ENCODE measurements at places on chromosomes 5 and 9.

DNA sequence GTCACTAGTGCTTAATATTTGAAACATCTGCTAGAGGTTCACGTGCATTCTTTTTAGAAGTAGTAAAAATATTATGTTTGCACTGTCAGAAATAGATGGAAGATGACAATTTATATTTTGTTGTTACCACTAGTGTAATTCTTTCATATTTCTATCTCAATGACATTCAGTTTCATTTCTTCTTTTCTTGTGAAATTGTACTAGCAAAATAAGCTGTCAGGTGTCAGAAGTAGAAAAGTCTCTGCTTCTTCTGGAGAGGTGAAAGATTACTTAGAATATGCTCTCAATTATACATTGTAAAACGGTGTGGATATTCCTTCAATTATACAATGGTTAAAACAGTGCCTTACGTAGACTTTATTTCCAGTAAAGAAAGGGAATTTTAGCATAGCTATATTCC lies 395.4 kb downstream of the CSNK1G3 start:
- DNase-seq, result no peak

GRCh38 chr9:126122901-126123616 lies 203.6 kb upstream of the MVB12B start:
- no peak for DNase-seq

GRCh38 chr5:73944581-73944980 lies 318.6 kb downstream of the ARHGEF28 start:
- DNase-seq, result no peak

- DNase-seq, result no peak
Measured at GRCh38 chr5:5335700-5336264, 86.7 kb upstream of the ICE1 start.

- DNase-seq, result peak; percentile 10
Measured at GRCh38 chr5:76547242-76547890, 75.8 kb downstream of the F2RL2 start.

DNA sequence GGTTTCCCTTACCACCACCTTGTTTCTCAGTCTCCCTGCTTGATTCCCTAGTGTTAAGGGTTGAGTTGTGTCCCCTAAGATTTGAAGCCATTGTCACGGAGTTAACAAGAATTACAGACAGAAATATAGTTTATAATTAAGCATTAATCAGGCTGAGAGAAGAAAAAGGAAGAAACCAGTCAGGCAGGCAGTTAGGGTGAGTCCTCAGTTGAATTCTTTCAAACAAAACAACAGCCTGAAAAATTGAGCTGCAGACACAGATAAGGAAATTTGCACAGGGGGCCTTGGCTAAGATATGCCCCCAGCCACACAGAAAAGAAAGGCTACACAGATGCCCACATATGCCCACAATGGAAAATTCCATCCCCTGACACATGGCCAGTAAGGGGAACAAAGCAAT lies 111.7 kb upstream of the RAI14 start:
- no peak for DNase-seq

DNA sequence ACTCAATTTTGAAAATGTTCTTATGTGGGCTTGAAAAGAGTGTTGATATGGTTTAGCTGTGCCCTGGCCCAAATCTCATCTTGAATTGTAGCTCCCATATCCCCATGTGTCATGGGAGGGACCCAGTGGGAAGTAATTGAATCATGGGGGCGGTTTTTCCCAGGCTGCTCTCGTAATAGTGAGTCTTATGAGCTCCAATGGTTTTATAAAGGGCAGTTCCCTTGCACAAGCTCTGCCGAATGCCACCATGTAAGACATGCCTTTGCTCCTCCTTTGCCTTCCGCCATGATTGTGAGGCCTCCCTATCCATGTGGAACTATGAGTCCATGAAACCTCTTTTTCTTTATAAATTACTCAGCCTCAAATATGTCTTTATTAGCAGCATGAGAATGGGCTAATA lies 71.0 kb downstream of the USP20 start:
- DNase-seq, result no peak

- no peak for DNase-seq
Measured at GRCh38 chr5:122756264-122756911, 18.5 kb upstream of the SNX2 start.

DNA sequence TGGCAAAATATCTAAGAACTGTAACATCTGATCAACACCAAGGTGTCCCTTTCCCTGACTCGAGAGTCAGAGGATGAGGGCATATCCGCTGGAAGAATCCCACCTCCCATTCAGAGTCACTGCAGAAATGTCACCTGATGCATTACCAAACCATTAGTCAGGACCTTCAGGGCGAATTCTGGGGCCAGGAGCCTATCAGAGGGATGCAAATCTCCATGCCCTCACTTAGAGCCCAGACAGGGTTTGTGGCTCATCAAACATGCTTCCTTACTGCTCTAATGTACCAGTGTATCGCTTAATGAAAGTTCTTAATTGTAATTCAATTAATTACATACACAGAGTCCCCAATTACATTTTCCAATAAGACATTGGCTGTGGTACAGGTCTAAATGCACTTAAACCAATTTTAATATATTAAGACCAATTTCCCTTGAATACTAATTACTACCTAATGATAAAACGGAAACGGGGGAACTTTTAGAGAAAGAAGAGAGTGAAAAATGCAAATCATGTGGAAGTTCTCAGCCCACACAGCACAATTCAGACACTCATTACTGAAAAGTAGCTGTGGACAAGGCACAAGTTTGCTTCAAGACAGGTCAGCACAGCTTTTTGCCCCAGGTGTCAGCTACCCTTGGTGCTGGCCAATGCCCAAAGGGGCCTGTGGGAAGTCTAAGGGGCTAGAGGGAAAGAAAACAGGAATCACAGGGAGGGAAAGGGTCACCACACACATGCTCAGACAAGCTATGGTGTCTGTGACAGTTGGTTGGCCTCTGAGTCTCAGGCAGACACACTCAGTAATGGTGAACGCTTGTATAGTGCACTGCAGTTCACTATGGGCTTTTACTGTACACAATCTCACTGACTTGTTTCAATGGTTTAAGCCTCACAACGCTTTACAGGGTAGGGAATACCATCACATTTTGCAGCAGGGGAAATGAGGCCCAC lies 211.6 kb downstream of the MAPKAP1 start:
- no peak for DNase-seq

DNA sequence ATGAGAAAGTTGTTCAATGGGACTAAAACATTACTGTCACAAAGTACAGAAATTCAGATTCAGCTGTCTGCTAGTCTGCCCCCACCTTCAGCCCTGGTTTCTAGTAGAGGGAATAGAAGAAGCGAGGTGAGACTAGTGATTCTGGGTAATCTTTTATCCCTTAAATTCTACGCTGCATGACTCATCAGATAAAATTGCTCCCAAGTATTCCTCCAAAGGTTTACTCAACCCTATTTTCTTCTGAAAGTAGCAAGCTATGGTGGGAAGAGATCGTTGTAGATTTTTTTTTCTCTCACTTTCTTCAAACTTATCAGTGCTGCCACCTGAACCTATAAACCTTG lies 318.9 kb upstream of the RIOK2 start:
- DNase-seq, result no peak

DNA sequence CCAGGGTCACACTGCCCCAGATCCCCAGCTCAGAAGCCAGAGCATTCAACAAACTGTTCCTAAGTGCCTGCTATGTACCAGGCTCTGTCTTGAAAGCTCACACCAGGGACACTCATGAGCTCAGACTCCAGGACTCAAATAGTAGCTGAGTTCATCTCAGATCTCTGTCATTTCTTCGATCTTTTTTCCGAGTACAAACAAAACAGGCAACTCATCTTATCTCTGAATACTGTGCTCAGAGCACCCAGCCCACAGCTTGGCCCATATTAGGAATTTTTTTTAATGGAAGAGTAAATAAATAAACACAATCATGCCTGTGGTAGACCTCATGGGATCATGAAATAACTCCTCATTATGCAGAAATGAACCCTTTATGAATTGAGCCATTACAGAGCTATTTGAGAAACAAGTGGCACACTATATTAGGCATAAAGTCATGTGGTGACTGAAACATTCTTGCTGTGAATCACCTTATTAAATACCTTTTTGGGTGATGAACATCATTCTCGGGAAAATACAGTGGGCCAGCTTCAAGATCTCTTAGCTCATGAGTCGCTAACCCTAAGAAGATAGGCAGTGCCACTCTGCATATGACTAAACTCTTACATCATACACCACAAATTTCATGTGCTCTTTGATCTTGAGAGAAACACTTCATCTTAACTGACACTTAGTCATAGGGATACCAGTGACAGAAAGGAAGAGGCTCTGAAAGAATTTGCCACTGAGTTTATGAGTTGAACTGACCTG lies 9.9 kb downstream of the SH3RF2 start:
- DNase-seq, result no peak

DNA sequence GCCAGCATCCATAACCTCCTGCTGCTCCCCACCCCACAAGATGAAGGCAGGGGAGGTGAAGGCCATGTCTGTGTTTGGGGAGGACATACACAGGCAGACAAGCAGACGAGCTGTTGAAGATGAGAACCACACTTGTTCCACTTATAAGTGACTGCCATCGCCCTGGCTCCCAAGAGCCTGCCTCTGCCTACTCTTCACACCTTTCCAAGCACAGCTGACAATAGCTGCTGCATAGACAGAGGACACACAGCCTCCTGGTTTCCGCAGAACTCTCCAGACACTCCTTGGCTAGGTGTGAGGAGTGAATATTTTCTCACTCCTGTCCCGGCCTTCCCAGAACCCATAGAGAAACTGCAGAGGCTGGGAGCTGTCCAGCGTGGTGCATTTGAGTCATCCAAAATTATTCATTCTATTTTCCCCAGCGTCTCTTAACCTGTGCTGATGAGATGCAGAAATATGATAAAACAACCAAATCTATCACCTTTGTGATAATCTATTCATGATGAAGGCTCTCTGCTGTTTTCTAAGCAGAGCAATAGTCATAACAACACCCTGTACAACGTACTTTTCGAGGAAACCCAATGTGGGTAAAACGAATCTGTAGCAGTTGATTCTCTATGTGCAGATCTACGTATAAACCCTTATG lies 24.7 kb downstream of the KLF9 start:
- DNase-seq, result no peak

- no peak for DNase-seq
Measured at GRCh38 chr5:90475436-90475980, 844 bp downstream of the POLR3G start.

DNA sequence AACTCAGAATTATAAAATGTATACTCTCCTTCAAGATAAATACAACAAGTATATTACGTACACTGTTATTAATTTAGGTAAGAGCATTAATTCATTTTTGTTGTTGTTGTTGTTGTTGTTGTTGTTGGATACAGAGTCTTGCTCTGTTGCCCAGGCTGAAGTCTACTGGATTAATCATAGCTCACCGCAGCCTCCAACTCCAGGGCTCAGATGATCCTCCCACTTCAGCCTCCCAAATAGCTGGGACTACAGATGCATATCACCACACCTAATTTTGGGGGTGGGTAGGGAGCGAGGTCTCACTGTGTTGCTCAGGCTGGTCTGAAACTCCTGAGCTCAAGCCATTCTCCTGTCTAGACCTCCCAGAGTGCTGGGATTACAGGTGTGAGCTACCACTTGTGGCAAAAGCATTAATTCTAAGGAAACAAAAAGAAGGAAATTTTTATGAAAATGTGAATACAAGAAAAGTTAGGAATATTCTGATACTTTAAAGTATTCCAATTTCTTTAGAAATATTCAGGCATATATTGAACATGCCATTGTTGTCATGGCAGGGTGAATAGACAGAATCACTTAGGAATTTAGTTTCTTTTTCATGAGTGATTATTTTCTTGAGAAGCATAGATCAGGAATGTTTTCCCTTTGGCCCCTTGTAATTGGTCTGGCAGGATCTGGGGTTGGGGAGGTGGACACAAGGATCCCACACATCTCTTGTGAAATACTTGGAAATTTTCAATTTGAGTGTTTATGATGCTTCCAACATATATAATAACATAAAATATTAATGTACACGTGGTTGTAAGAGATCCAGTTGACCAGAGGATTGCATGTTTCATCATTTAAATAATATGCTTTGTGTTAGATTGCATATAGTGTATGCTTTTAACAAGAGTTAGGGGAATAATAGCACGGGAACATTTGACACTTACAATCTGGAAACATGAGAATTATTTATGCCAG lies 263.6 kb downstream of the FANCC start:
- DNase-seq, result no peak

DNA sequence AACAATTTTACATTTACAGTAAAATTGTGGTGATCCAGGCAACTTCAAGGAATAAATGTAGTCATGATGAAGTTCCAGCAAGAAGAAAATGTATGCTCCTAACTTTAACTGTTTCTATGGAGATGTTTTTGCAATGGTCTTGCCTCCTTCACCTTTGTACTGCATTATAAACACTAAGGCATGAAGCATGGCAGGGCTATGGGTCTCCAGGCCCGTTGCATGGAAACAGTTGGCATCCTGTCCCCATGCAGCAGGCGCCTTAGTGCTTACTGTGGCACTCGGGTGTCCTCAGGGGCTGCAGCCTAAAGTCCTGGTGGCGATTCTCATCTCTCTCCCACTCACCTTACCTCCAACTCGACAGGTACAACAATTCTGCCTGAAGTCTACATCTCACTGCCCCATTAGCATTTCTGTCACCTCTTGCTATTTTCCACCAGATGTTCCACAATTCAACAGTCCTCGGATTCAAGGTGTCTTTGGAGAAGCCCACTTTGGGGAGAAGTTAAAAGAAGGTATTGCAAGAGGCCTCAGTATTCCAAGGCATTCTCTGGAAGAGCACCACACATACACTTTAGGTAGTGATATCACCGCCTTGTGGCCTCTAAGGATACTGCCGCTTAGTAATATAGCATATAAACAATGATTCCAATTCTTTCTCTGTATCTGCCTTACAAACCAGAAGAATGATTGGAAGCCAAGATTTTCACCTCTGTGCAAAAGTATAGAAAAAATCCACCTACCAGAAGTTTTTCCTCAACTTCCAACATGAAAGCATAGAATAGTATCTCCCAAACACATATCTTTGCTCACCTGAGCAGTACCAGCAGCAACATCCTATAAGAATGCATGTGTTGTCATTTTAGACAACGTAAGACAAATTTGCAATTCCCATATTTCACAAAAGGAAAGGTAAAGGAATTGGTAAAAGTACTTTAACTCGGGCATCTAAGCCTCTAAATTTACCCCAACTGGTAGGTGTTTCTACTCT lies 5.1 kb downstream of the LIFR start:
- DNase-seq, result no peak

DNA sequence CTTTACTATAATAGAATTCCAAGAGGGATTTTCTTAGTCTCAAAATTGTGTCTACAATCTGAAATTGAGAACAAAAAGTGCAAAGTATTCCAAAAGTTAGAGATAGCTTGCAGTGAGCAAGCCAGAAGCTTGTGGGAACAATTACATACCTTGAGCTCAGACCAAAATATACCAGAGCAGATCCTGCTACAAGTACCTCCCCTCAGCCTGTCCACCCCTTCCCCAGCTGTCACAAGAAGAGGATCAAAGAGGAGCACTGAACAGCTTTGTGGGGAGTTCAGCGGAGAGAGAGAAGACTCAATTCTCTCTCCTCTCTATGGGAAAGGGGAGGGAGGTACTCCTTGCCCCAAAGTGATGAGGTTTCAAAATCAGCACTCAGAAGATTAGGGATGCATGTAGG lies 869.2 kb upstream of the DMAC1 start:
- DNase-seq, result no peak

DNA sequence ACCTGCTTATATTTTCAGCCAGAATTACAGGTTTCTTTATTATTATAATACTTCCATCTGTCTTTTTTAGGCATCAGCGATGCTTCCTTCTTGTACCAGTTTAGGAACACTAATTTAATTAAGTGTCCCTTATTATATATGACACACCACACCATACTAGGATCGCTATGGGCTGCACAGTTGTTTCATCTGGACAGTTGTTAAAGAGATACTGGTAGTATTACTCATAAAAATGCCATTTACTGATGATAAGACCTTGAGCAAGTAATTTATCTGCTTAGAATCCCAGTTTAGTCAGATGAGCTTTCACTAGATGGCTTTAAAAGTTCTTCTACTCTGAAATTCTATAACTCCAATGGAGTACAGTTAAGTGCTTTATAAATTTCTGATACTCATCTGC lies 17.1 kb downstream of the ARSK start:
- no peak for DNase-seq

Measured in stimulated activated CD4-positive, alpha-beta T cell treated with anti-CD3 and anti-CD28 coated beads, Interleukin-12 subunit alpha, Interleukin-12 subunit beta, amount 100 ng/mL, for 4 hours (primary cell).